Bone marrow (tissue), 2 donors: ENCODE measurements at places on chromosomes 13 and 19.

DNA sequence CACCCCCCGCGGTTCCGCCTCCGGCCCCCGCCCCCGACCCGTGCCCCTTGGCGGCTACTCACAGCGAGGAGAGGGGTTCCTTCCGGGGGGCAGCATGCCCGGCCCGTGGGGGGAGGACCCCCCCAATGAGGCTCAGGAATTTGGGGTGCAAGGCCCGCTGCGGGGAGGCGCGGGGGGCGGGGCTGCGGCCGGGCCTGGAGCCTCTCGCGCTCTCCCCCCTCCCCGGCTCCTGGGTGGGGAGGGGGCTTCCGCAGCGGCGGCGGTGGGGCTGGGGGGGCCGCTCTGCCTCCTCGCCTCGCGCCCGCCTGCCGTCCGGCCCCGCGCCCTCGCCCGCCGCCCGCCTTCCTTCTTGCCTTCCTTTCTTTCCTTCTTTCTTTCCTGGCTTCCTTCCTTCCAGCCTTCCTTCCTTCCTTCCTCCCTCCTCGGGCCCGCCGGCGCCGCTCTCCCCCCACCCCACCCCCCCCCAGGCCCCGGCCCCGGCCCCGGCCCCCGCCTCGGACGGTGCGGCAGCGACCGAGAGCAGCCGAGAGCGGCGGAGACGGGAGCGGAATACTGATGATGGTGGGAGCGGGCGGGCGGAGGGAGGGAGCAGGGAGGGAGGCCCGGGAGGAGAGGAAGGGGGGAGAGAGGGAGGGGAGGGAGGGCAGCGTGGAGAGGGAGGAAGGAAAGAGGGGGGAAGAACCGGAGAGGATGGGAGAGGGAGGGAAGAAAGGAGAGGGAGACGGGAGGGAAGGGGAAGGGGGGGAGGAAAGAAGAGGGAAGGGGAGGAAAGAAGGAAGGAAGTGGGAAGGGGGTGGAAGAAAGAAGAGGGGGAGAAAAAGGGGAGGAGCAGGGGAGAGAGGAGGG, at the start of gene LRRC4B:
Gene LRRC4B, minus strand, starts transcription at position 554 of the 846 bp plus-strand sequence. CDS start 19,597 bp downstream, outside the sequence.
- no peak for DNase-seq

- DNase-seq, result no peak
These were observed 1.4 kb downstream of the EPN1 start for GRCh38 chr19:55676383-55676782.

GRCh38 chr13:110447058-110447511, 114.4 kb downstream of the RAB20 start:
- no peak for DNase-seq

DNA sequence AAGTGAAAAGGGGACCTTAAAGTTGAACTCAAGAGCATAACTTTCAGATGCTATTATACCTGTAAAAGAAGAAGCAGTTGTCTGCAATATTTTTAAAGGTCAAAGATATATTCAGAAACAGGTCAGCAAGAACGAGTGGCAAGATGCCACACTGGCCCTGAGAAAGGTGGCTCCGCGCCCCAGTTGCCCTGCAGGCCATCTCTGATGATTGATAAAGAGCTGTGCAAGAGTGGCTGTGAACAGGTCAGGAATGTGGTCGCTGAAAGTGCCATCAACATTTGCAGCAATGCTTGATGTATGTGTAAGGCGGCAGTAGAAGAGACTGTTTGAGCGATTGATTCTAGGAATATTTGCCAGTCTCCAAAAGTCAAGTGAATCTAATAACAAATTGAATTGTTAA, 664.2 kb upstream of the SLC10A2 start:
- no peak for DNase-seq

GRCh38 chr13:87680298-87680697, 9.1 kb downstream of the SLITRK5 start:
- no peak for DNase-seq

GRCh38 chr13:30413842-30414241, 8.5 kb upstream of the UBE2L5 start:
- peak; percentile 26 for DNase-seq

- DNase-seq, result no peak
These were observed 13.2 kb downstream of the EHD2 start for GRCh38 chr19:47726467-47726866.

GRCh38 chr13:40517486-40518480, 148.7 kb downstream of the FOXO1 start:
- no peak for DNase-seq

DNA sequence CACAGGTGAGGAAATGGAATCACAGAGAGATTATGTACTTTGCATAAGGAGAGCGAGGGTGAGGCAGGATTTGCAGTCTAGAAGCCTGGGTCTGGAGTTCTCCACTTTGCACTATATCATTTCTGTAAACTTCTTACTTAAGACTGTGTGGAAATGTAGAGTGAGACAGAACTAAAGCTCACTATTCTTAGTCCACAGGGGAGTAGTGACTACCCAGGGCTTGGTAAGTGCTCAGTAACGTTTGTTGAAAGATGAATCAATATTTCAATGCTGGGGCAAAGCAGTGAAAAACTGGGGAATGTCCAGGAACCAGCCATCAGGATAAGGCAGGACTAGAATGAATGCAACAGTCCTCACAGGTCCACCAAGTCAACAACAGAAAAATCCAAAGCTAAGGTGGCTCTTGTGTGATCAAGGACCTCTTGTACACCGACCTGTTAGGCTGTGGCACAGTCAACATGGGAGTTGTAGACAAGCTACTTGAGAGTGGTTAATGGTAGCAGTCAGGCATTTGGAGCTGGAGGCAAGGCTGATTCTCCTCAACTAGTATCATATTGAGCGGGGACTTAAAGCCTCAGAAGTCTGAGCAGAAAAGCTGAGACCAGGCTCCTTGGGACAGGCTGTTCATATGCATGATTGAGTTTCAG, 929 bp upstream of the TNFSF13B start:
- no peak for DNase-seq

GRCh38 chr19:37907735-37908455, 887 bp downstream of the SIPA1L3 start:
- DNase-seq, result no peak

DNA sequence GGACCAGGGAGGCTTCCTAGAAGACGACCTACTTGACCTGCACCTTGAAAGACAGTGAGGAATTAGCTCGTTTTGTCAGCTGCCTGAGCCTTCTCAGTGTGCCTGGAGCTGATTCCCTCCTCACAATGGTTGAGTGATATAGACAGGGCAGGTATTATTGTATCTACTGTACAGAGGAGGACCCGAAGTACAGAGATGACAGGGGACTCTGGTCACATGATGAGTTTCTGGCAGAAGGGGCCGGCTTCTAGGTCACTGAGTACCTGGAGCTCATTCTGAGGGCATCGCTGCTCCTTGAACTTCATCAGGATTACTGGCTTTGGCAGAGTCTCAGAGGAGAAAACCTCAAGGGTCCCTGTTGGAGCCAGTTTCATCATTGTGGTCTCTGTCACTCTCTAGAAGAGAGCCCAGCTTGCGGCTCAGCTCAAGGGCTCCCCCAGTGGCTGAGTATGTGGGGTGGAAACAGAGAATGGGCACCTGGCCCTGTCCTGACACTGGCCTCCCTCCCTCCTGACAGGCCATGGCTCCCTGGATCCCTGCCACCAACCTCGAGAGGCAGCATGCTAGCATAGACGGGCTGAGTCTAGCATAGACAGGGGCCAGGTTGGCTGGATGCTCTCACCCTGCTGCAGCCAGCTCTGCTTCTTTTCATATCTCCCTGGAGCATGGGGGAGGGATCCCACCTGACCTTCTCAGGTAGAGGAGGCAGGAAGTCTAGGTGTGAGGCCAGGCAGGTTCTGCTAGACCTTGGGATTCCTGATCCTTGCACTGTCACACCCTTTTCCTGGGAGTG, 38.7 kb downstream of the NFIX start:
- peak; percentile 5 for DNase-seq

- DNase-seq, result no peak
These were observed 378.5 kb downstream of the MYO16 start for GRCh38 chr13:109007946-109008345.

DNA sequence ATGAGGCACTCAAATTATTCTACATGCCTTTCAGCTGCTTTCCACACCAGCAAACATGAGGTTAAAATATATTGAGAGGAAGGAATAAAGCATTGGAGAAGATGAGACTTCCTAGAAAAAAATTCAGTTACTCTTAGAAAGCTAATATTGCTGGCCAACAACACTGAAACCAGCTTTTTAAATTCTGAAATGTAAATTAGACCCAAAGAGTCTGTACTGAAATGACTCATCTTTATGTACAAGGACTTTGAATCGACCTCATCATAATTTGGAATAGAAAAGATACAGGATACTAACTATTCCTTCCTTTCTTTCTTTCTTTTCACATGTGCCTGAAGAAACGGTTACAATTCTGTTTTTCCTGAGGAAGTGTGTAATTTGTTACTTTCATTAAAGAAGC, 6.5 kb upstream of the HSPH1 start:
- DNase-seq, result no peak

DNA sequence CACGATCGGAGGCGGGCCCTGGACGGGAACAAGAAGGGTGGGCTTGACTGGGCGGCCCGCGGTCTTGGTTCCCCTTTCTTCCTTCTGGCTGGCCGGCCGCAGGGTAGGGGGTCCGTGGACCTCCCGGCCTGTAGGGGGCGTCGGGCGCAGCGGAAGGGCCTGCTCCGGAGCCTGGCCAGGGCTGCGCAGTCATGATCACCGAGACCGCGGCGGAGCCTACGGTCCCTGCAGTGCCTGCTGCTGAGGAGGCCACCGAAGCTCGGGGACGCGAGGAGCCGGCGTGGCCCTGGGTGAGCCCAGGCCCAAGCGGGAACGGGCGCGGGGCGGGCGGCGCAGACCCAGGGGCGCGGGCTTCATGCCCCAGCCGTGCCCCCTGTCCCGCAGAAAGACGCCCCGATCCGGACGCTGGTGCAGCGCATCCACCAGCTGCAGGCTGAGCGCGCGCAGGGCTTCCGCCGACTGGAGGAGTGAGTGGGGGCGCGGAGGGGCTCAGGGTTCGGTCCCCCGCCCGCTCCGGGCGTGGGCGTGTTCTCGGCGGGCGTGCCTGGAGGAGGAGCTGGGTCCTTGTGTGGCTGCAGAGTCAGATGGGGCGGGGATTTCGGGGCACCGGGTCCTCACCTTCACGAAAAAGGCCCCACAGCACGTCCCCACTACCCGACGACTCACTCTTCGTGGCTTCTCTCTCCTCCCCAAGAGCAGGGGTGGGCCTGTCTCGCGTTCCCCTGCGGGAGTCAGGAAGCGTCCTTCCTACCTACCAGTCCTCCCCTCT, at the start of gene REX1BD:
Gene REX1BD, plus strand, starts transcription at position 188 of the 769 bp plus-strand sequence. Its CDS starts 4 bp downstream, at position 192.
- DNase-seq, result peak; percentile 88

- DNase-seq, result no peak
These were observed 20.9 kb downstream of the C19orf44 start for GRCh38 chr19:16516923-16517610.

DNA sequence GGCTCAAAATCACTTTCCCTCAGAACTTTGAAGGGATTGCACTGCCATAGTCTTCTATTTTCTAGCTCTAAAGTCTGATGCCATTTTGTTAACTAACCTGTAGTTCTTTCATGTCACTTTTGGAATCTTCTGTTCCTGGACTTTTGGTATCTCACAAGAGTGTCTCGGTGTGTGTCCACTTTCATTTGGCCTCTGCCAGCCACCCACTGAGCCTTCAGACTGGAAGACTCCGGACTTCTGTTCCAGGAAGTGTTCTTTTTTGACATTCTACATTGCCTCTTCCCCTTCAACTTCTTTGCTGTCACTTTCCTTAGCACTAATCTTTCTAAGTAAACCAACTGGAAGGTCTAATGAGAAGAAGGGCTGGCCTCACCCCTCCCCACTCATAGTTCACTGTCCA, 25.0 kb upstream of the LAMP1 start:
- no peak for DNase-seq

DNA sequence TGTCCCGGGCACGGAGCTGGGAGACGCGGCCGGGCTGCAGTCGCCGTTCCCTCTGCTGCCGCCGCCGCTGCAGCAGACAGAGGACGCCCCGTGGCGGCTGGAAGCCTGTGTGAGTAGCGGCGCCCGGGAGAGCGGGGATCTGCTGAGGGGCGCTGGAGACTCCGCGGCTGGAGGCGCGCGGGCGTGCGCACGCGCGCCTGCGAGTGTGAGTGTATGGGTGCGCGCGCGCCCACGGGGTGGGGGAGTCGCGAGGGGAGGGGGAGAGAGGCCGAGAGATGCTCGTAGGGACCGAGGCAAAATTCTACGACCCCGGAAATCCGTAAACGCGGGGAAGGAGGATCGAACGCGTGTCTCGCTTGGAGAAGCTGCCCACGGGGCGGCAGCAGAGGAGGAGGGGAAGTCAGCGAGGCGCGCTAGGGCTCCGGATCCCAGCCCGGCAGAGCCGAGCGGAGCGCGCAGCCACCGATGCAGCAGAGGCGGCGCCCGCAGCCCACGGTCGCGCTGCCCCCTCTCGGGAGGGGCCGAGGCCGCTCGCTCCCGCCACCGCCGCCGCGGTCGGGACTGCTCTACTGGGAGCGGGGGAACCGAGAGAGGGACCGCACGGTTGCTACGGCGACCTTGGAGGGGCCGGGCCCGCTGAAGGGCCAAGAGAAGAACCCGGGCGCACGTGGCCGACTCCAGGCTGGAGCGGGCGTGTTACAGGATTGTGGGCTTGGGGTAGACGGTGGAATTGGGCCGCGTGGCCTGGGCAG, at the start of gene ENOX1:
Gene ENOX1, minus strand, starts transcription at position 207 of the 752 bp plus-strand sequence.
- no peak for DNase-seq

DNA sequence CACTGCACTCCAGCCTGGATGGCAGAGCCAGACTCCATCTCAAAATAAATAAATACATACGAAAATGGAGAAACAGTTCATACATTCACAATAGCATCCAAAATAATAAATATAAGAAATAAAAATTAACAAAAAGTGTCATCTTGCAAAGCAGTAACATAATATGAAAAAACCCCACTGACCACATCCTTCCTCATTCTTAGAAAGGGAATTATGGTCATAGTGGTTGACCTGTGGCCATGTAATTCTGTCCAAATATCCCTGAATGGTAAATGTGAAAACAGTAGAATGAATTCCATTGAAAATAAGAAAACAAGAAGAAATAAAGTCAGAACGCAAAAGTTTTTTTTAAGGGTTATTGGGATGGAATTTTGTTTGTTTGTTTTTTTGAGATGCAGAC, 7.0 kb upstream of the CDC42EP5 start:
- no peak for DNase-seq

GRCh38 chr13:98200211-98200878, 23.3 kb upstream of the RNF113B start:
- no peak for DNase-seq

GRCh38 chr13:110089815-110090214, 217.1 kb downstream of the COL4A1 start:
- no peak for DNase-seq

GRCh38 chr13:71021825-71022422, 845.1 kb downstream of the DACH1 start:
- no peak for DNase-seq

- no peak for DNase-seq
These were observed 184.1 kb downstream of the ZNF536 start for GRCh38 chr19:30556230-30556711.

DNA sequence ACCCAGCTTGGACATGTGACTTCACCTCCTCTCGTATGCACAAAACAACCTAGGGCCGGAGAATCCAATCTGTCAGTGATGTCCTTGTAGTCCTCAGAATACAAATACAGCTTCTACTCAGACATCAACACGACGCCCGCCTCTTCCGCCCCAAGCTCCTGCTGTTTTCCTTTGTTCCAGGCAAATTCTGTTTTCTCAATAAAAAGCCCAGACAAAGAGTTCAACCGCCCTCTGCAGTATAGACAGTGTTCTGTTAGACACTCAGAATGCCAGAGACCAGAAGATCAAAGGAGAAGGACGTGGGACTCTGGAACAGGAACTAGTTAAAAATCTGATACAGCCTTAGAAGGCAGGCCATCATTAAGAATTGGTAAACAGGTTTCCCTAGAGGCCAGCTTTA, 42.0 kb upstream of the GGACT start:
- no peak for DNase-seq
